Fibroblast of skin of left quadriceps (primary cell): ENCODE measurements at places on chromosomes 16 and 17.
A peak's percentile ranks its signal among the peaks of the same experiment; 100 is the strongest.

GRCh38 chr17:34712481-34713195 lies 133.3 kb downstream of the TMEM132E start:
- DNase-seq: no peak

GRCh38 chr16:78505544-78506366 lies 406.3 kb downstream of the WWOX start:
- peak; percentile 21 for DNase-seq

GRCh38 chr16:86714166-86714565 lies 135.8 kb downstream of the FOXL1 start:
- no peak for DNase-seq

- no peak for DNase-seq
Measured at GRCh38 chr17:15354256-15354655, 12.9 kb upstream of the TEKT3 start.

DNA sequence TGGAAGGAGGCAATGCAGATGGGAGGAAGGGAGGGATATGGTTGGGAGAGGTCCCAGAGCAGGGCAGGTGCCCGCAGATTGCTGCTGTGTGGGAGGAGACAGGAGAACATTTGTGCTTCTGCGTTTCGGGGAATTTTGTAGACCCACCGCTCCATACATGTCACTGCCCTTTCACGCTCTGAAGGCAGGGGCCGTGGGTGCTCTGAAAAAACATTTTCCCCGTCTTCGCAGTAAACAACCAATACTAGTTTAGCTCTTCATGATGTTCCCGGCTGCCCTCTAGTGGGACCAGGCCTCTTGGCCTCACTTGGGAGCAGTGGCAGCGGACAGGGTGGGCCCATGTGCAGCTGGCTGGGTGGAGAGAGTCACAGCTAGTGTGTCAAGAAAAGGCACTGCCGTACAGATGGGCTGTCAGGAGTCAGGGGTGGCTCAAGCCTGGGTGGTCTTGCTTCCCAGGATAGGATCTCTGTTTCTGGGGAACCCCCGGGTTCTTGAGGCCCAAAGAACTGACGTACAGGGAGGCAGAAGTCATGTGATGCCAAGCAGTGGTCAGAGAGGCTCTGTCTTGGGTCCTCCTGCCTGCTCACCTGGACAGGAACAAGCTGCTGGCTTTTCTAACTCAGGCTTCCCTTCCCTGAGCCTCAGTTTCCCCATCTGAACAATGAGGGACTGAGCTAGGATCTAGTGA lies 46.5 kb upstream of the CPNE2 start:
- DNase-seq: peak; percentile 28

- no peak for DNase-seq
Measured at GRCh38 chr16:65667011-65667578, 545.2 kb upstream of the CDH11 start.

DNA sequence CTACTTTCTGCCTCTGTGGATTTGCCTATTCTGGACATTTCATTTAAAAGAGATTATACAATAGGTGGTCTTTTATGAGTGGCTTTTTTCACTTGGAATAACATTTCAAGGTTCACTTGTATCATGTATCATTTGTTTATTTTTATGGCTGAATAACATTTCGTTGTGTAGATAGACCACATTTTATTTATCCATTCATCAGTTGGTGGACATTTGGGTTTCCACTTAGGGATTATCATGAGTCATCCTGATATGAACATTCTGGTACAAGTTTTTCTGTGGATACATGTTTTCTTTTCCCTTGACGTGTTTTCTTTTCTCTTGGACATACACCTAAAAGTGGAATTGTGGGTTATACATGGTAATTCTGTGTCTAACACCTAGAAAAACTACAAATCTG lies 25.3 kb downstream of the PRSS54 start:
- DNase-seq: no peak

DNA sequence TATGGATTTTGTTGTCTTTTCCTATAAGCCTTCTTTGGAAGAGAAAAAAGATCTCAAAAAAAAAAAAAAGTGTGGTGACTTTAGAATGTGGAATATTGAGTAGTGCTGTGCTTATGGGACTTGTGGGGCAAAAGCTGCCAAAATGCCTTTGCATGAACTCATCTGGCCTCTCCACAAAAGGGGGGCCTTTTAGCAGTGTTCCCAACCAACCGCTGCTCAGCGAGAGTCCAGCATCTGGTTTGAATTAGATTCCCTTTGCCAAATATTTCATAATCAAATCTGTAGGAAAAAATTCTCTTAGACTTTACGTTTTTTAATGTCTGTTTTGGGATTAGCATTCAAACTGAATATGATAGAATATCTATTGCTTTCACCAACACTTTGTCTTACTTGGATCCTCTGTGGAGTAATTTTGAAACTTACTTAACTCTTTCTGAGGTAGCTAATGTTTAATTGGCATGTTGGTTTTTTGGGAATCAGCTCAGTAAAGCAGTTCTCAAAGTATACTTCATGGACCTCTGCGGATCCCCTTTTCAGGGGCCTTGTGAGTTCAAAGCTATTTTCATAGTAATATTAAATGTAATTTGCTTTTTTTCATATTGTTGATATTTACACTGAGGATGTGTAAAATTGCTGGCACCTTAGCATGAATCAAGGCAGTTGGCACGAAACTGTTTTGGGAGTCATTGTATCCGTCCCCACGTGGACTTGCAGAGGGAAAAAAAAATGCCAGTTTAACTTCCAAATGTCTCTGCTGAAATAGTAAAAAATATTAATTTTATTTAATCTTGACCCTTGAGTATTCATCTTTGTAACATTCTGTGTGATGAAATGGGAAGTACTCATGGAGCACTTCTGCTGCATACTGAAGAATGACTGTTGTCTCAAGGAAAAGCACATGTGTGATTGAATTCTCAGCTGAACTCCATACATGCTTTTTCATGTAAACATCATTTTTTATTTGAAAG lies 34.7 kb upstream of the VPS4A start:
- DNase-seq: peak; percentile 99

GRCh38 chr16:55184052-55184451 lies 140.0 kb upstream of the IRX6 start:
- DNase-seq: no peak

- no peak for DNase-seq
Measured at GRCh38 chr16:89006036-89006752, 29.2 kb upstream of the CBFA2T3 start.

DNA sequence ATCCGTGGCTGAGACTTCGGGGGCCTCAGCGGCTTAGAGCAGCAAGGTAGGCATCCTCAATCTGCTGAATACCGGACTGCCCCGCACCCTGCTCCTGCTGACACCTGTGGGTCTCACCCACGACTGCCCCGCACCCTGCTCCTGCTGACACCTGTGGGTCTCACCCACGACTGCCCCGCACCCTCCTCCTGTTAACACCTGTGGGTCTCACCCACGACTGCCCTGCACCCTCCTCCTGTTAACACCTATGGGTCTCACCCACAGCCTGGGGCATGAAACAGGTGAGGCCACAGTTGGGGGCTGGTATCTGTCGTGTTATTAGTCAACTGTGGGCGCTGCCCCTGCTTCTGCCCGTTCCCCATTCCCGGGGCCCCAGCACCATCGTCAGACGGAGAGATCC lies 36.3 kb upstream of the PABPN1L start:
- no peak for DNase-seq

- no peak for DNase-seq
Measured at GRCh38 chr17:14779241-14779640, 478.4 kb downstream of the HS3ST3B1 start.

GRCh38 chr17:64502809-64503208 lies 3.3 kb downstream of the DDX5 start:
- no peak for DNase-seq

DNA sequence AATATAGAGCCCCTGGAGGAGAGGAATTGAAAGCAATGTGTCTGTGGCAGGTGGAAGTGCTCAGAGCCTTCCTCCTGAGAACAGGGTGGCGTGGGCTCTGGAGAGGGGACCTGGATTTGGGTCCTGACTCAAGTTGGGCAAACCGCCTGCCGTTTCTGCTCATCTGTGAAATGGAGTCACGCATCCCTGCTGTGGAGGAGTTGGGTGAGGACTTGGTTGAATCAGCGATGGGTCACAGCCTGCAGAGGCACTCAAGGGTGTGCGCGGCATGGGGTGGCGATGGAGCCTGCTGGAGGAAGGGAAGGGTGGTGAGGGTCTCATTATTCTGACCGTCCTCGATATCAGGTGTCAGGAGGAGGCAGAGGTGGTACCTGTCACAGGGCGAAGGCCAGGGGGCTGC lies 3.1 kb downstream of the ADAD2 start:
- no peak for DNase-seq

GRCh38 chr16:27230562-27231001 lies 27.3 kb downstream of the KDM8 start:
- DNase-seq: no peak

DNA sequence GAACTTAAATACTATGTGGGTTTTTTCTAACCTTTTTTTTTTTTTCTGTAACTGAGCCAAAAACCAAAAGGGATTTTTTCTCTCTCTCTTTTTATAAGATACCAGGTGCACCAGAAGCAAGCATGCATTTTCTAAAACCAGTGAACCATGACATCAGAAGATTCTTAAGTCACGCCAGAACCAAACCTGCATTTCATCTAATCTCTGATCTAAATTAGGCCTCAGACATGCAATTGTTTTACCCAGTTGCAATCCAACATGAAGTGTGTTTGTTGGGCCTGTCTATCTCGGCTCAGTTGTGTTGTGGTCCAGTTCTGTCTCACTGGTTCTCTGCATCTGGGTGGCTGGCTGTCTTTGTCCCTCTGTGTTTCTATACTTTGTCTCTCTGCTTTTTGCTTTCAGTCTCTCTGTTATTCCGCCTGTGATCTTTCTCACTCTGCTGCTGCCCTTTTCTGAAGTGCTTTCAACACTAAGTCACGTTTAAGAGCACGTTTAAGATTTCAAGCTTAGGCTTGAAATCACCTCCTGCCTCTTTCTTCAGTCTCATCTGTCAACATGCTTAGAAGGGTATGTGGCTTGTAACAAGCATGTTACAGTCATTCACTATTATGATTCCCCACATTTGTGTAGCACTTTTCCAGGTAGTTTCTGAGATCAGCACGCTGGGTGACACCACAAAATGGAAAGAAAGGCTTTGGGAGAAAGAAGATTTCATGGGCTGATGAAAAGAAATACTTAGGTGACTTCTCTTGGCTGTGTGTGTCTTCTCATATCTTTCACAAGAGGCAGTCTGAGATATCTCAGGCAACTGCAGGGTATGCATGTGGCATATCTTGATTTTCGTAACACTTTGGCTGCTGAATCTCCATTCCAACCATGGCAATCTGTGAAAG lies 488.9 kb downstream of the SHISA9 start:
- no peak for DNase-seq

DNA sequence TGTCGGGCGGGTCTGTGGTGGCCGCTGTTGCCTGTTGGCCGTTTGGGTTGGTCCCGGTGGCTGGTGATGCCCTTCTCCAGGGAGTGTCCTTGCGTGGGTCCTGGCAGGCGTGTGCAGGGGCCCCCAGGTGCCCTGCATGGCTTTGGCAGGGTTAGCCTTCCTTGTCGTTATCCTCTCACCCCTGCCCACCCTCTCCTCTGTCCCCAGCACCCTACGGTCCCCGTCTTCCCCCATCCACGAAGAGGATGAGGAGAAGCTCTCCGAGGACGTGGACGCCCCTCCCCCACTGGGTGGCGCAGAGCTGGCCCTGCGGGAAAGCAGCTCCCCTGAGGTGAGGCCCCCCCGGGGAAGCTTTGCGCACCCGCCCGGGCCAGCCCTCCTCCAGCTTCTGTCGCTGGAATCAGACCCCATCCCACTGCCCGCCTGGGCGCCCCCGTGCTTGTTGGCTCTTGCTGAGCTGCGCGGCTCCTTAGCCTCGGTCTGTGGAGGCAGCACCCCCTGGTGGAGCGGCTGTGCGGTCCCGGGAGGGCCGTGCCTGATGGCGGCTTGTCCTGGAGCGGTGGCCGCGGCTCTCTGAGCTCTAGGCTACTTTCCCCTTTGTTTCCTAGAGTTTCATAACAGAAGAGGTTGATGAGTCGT lies 10.6 kb upstream of the NUDT16L1 start:
- no peak for DNase-seq

GRCh38 chr16:72246423-72246822 lies 74.5 kb upstream of the PMFBP1 start:
- no peak for DNase-seq

DNA sequence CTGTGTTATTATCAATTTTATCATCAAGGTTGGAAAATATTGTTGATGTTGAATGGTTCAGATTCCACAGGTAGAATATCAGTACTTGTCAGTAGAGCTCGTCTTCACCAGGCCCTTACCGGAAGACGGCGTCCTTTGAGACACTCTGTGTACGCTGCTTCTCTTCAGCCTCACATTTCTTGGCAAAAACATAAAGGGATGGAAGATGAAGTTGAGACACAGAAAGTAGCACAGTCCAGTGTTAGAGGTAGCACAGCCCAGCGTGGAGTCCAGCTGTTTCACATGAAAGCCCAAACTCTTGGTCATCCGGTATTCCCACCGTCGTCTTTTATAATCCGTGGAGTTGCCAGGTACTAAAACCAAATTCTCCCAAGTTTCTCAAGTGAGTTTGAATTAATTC lies 30.4 kb downstream of the ATP2C2 start:
- DNase-seq: no peak

DNA sequence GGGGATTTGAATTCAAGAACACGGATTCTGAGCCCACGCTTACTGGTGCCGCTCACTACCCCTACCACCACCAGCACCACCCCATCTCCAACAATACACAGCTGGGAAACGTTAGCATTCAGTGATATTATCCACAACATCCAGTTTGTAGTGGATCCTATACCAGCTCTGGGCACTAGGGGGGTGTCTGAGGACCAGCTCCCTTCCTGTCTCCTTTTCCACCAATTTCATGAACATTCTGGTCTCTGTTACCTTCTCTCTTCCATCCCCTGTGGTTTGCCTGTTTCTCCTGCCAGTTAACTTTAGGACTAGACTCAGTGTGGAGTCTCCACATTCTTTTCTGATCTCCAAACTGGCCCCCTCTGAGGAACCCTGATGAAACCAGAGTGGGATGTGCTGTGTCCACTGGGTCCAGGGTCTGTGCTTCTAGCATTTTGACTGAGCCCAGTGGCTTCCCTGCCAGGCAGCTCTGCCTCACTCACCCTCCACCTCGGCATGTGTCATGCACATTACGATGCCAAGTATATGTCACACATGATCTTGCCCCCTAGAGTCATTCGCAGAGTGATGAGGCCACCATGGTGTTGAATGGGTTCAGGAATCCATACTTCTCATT lies 187.0 kb upstream of the CDH13 start:
- no peak for DNase-seq

DNA sequence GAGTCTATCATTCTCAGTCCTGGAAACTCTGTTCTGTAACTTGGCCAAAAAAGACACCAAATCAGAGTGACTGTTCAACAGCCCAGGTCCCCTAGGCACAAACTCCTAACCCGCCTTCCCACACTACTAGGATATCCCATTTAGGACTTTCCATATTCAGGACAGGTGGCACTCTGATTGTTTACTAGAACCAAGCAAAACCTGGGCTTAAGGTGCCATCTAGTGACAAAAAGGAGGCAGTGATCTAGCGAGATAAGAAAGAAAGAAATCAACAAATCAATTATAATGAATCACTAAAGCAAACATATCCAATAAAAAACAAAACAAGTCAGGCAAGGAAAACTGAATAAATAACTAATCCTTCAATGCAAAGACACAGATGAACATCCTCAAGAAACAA lies 203.9 kb downstream of the CEP112 start:
- DNase-seq: no peak
